ENCODE measurements at places on chromosomes 1 and 21.

- DNase-seq, result no peak
These were observed 7.1 kb downstream of the ZBTB21 start for GRCh38 chr21:42003051-42003461.

DNA sequence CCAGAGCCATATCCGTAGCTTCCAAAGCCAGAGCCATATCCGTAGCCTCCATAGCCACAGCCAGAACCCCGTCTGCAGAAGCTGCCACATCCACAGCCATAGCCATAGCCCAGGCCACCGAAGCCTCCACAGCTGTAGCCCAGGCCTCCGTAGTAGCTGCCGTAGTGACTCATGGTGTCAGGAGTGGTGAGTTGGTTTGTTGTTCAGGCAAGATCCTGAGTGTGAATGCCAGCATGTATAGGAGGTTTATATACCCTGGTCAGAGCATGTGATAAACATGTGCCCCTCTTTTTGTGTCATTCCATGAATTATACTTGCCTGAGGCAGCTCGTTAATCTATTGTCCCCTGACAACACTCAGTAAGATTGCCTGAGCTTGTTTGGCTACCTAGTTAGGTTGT, at the start of gene KRTAP19-1:
KRTAP19-1 (minus strand) TSS at position 223 of the 400 bp plus-strand sequence; CDS start at position 173, 50 bp downstream.
- DNase-seq, result no peak

DNA sequence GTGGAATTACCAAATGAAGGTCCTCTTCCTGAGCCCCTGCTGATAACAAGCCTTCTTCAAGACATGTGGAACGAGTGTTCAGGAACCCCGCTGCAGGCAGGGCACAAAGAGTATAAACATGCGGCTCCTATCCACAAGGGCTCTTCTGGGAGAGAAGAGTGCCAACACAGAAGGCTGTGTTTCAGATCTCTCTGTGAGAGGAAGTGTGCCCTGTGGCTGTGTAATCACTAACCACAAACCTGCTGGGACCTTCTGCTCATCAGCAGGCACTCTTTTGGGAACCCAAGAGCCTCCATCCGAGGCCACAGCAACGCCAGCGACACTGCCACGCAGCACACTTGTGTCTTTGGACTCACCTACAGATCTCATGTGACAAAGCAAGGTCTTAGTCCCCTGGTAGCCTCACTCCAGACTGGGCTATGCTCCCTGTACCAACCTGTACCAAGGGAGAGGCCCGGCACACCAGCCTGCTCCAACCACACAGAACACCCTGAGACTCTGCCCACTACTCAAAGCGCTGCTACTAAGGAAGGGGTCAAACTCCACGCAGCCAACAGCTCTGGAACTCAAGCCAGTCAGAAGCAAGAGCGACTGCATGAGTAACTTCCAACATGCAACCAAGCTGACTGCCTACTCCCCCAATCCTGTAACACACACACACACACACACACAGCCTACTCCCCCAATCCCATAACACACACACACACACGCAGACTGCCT, 7.8 kb downstream of the PTTG1IP start:
- no peak for DNase-seq

DNA sequence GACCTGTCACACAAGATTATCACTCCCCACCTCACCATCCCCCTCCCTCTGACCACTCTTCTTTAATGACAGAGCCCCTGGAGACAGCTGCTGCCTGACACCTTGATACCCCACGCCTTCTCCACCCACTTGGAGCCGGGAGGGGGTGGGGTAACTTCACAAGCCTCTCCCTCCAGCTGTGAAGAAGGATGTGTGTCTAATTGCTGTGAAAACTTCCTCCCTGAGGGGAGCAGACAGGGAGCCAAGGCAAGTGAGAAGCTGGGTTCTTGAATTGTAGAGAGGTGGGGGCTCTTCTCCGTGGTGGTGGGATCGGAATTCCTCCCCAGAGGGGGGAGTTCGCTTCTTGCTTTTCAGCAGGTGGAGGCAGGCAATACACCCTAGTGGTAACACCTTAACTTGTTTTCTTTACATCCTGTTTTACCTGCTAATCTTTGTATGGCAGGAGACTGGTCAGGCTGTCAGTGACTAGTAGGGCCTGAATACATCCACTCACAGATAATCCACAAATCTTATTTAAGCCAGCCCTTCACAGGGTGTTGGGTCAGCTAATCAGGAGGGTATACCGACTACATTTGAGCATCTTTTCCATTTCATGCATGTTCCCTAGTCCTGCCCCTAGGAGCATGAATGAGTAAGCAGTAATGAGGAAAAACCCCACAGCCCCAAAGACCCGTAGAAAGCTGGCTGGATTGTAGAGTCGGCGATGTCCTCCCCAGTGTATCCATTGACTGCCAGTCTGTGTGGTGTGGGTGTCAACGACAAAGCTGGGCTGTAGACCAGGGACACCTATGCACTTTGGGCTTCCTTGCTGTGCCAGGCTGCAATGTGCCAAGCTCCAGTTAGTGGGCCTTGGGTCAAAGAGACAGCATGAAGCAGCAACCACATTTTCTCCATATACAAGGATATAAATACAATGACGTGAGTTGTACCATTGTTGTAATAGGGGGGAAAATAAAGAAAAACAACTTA, 57.3 kb downstream of the NFASC start:
- DNase-seq, result no peak

DNA sequence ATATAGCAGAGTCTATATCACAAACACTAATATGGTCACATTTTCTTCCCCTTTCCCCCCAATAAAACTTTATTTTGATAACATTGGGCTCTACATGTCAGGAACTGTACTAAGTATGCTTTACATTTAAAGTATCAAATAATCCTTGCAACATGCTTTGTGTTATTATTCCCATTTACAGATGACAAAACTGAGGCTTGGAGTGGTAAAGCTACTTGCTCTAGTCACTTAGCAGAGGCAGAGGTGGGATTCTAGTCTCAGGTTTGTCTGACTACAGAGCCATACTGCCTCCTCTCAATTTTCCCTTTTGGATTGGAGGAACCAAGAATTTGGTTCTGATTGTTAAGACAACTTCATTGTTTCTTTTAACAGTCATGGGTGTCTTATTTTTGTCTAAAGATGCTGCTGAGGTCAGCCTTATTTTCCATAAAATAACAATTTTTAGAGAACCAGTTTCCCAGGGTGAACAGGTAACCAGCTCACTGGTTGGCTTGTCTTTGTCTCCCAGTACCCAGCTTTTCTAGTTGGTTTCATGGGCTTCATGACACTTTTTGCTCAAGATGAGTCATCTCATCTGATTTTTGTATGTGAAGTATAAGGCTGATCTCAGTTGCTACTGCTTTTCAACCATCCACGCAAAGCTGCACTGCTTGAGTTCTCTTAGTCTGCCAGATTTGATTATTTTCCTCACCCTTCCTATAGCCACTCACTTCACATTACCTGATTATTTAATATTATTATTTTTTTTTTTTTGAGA, 81.0 kb upstream of the ARID1A start:
- DNase-seq, result no peak
